ENCODE measurements at places on chromosomes 2 and 18.

- no peak for DNase-seq
Observed at GRCh38 chr2:128488434-128488833, 169.8 kb upstream of the HS6ST1 start.

DNA sequence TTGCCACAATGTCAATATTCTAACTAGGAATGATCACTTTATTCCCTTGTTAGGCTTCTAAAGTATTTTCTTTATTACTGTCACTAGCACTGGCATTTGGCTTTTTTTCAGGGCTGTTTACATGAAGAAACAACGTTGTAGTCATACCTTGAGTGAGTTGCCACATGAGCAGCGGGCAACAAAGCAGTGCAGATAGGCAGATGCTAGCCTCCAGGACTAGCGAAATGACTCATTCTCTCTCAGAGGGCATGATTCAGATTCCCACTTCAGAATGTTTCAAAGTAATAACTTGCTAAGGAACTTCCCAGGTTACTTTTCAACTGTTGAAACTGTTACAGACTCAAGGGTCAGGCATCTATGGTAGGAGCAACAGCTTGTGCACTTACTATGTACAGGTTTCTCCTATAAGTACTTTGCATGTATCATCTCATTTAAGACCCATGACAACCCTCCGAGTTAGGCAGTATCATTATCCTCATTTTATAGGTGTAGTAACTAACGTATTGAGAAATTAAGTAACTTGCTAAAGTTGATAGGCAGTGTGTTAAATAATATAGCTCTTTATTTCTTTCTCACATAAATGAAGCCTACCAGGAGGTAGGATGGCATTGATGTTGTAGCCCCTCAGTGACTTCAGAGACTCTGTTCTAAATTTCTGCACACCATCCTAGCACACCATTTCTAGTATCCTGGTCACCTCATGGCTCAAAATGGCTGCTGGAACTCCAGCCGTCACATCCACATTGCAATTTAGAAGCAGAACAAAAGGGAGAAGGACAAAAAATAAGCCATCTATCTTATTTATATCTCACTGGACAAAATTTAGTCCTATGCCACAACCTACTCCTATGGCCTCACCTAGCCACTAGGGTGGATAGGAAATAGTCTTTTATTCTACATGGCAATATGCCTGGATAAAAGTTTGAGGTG, 83.3 kb downstream of the ICOS start:
- DNase-seq, result no peak

- no peak for DNase-seq
Observed at GRCh38 chr2:128301501-128301966, 17.1 kb downstream of the HS6ST1 start.

- no peak for DNase-seq
Observed at GRCh38 chr2:42888321-42889245, 96.2 kb upstream of the HAAO start.

GRCh38 chr2:165793161-165793778, 777 bp downstream of the GALNT3 start:
- DNase-seq, result no peak
